ENCODE measurements at places on chromosomes 5 and 9.

- DNase-seq: no peak
These were observed 125.4 kb upstream of the ACOT12 start for GRCh38 chr5:81519217-81519905.

DNA sequence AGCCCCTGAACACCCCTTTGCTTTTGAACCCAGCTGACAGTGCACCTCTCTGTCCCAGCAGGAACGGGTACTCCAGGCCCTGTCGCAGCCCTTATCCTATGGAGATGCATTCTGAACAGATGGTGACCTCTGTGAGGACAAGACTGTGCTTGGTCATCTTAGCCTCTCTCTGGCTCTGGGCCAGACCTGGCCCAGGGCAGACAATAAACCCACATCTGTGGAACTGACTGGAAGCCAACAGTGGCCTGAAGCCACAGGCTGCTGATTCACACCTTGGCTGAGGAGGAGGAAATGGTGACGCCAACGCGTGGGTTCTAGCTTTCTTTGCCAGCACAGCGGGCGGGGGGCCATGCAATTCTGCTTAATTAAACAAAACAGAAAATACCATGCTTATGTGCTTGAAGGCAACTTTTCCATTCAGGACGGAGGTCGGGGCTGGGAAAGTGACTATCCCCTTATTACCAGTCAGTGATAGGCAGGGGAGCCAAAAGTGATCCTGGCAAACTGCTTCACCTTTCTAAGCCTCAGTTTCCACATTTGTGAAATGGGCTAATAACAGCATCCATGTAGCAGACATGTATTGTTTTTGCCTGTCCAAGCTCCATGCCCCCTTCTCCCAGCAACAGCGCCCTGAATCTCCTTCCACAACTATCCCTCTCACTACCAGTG lies 10.8 kb downstream of the SH3PXD2B start:
- peak; percentile 86 for DNase-seq

DNA sequence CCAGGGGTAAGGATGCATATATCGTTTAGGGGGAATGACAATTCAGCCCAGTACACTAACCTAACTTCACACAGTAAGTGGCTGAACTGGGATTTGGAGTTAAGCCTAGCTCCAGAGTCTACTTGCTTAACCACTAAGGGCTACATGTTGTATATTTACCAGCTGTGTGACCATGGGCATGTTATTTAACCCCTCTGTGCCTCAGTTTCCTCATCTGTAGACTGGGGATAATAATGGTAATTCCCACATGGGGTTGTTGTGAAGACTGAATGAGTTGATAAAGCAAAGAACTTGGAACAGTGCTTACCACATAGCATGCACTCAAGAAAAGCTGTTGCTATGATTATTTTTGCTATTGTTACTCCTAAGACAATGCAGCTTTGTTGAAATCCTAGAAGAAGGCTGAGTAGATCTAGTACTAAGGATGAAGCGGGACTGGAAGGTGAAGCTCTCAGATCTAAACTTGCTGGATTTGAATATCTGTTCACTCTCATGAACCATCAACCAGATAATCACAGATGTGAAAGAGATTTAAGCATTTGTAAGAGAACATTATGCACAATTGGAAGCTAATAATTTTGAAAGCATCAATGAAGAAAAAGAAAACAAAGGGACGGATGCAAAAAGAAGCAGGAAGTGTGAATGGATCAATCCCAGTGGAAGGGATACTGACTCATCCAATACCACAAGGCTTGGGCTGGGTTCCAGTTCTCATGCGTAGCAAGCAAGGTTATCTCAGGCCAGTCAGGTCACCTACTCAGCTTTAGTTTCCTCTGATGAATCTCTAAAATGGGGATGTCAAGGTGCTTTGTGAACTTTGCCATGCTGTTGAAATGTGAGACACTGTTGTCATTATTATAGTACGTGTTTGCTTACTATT lies 78.5 kb upstream of the TBC1D2 start:
- peak; percentile 93 for DNase-seq

DNA sequence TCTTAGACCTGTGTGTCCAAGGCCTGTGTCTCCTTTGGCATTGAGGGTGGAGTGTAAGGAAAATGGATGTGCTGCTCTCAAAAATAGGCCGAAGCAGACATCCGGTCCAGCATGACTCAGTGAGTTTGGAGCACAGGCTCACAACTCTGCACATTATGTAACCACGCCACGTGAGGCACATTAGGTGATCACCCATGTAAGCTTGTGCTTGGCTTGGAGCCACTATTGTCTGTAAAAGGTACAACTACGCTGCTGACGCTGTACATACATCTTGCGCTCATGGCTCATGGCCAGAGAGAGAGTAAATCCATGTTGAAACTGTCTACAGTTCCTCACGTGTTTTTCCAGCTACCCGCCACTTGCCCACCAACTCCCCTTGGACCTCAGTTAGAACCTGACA lies 177.5 kb downstream of the PDE4D start:
- DNase-seq: no peak

DNA sequence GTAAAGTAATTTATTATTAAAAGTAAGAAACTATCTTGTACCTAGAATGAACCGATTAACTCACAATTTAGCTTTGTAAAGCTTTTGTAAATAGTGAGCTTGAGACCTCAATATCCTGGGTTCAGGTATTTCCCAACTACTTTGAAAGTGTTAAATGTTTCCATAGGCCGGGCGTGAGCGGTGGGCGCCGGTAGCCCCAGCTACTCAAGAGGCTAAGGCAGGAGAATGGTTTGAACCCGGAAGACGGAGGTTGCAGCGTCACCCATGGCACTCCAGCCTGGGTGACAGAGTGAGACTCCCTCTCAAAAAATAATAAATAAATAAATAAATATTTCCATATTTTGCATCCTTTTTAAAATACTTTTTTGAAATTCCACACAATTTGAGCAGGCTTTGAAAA lies 1.5 kb upstream of the ANKH start:
- DNase-seq: no peak

Measured in RWPE1 (cell line).